ENCODE measurements at places on chromosomes 3 and 15.

- DNase-seq, result no peak
Measured at GRCh38 chr15:43493703-43494472, 932 bp upstream of the TP53BP1 start.

DNA sequence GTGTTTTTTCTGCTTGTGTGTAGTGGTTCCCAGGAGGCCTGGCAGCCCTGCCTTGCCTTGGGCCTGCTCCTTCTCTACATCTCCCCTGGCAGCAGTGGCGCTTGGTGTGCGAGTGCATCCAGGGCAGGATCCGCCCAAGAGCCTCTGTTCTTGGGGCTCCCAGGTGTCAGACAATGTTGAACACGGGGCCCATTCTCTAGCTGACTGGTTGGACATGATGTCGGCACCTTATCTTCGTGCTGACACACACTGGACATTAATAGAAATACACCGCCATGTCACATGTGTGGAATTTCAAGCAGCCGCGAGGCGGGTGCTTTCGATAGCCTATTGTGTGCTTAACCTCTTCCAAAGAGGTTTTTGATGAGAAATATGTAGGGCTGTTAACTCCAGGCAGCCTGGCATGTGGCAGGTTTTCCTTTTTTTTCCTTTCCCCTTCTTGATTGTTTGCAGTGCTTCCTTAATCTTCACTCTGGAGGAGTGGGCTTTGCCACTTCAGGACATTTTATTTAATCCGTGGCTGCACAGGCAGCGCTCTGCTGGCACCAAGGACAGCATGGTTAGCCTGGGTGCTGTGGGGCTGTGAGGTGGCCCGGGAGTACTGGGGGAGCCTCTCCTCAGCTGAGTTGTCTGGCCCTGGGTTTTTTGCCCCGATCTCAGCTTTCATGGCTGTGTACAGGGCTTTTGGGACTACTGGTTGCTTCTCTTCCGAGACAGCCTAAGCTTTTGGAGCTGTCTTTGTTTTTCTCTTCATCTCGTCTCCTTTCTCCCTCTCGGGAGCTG, 42.5 kb downstream of the CHCHD6 start:
- DNase-seq, result no peak

GRCh38 chr15:57769266-57769665, 62.8 kb downstream of the POLR2M start:
- DNase-seq, result no peak

- no peak for DNase-seq
Measured at GRCh38 chr15:88337993-88338392, 81.5 kb upstream of the NTRK3 start.

- DNase-seq, result no peak
Measured at GRCh38 chr15:82750831-82751180, 41.1 kb upstream of the AP3B2 start.

GRCh38 chr15:52505151-52505550, 23.5 kb downstream of the MYO5A start:
- no peak for DNase-seq

- no peak for DNase-seq
Measured at GRCh38 chr3:159252274-159252673, 450.4 kb downstream of the MFSD1 start.

DNA sequence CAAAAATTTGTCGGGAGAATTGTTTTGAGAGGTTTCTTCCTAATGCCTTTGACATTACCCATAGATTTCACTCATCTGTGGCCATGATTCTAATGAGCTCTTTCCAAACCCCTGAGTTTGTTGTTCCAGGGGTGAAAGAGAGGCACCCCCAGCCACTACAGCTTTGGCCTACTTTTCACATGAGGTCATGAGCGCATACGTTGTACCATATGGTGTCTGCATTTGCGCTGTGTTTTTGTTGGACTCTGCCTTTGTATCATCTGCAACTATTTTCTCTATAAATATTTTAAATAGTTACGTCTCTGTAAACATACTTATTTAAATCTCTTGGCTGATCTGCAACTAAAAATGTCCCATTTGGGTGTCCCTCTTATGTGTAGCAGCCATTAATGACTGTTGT, 107.9 kb downstream of the LRTM1 start:
- no peak for DNase-seq

- DNase-seq, result no peak
Measured at GRCh38 chr15:67070892-67071664, 5.7 kb downstream of the SMAD3 start.

DNA sequence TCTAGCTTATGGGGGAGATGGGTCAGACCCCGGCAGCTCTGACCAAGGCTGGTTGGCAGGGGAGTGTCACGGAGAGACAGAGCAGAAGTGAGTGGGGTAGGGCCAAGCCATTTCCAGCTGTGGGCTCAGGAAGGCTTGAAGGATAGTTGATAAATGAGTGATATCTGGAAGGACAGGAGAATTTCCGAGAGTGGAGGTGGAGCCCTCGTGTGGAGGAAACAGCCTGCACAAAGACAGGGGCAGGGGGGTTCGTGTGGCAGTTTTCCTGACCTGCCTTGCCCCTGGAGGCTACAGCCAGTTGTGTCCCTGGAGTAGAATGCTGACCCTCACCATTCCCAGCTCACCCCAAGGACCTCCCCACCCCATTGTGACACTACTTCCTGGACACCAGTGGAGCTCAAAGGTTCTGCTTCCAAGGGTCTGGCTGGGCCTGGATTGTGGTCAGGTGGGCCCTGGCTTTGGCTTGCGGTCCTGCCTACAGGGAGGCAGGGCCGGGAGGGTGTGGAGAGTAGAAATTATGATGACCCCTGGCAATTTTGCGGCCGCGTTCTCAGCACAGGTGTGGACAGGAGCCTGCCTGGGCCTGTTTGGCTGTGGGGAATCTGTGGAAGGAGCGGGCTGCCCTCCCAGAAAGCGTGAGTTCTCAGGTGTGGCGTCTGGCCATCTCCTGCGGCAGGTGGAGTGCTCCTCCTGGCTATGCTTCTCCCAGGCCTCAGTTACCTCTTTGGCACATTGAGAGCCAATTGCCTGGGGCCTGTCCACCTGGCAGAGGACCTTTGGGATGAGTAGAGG, at the start of gene SLC22A14:
Gene SLC22A14 (plus strand): TSS at position 400 of the 792 bp plus-strand sequence. CDS start 23,733 bp downstream, outside the sequence.
- DNase-seq, result no peak

Measured in stimulated activated CD8-positive, alpha-beta memory T cell treated with anti-CD3 and anti-CD28 coated beads, Interleukin-4, amount 100 ng/mL, for 1 hour (primary cell).